ENCODE measurements at places on chromosomes 12 and 14.

GRCh38 chr12:100258127-100258526 lies 8.8 kb downstream of the DEPDC4 start:
- no peak for DNase-seq

- DNase-seq: no peak
These were observed 20.4 kb downstream of the NINJ2 start for GRCh38 chr12:642633-643474.

DNA sequence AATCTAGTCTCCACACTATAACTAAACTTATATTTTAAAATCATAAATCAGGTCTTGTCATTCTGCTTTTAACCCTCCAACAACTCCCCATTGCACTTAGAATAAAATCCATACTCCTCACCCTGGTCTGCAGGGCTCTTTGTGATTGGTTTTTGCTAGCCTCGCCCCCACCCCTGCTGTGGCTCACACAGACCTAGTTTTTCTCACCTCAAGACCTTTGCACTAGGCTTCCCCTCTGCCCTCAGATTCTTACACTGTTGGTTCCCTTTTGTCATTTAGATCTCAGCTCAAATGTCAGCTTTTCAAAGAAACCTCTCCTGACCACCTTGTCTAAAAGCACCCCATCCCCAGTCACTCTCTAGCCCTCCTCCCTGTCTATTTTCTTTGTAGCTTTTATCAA lies 10.7 kb upstream of the LHX5 start:
- DNase-seq: no peak

GRCh38 chr12:81815611-81816010 lies 56.5 kb upstream of the PPFIA2 start:
- no peak for DNase-seq

GRCh38 chr12:116161588-116161987 lies 115.9 kb downstream of the MED13L start:
- no peak for DNase-seq

DNA sequence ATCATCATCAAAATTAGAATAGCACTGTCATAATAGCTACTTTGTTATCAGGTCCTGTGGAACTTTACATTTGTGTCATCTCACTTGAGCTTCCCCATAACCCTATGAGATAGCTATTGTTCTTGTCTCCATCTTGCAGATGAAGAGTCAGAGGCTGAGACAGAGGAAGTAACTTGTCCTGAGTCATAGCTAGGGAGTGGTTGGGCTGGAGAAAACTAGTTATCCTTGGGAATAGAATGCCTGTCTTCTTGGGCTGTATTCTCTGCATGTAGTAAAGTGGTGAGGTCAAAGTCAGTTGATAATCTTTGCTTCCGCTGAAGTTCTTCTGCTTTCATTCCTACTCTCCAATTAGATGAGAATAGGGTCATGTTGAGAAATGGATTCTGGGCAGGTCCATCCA lies 117.0 kb downstream of the SMOC1 start:
- DNase-seq: no peak

- DNase-seq: no peak
These were observed 96.6 kb downstream of the WNK1 start for GRCh38 chr12:848882-849527.
